ENCODE measurements at places on chromosomes 16 and 17.

- no peak for DNase-seq
Measured at GRCh38 chr16:71973001-71973400, 27.2 kb downstream of the PKD1L3 start.

DNA sequence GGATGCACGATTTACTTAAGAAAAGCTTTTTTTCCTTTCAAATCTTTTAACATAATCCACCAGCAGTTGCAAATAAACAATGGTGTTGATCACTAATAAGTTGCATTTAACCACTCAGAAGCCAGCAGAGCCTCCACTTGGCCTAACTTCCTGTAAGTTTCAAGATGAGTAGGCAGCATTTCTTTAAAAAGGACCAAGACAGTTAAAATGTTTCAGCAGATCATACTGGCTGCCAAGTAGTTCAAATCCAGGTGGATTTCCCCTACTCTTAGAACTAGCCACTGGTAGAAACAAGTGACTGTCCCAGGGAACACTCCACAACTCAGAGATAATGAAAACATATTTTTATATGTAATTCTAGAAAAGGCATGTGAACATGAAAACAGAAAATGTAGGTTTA is 17.0 kb upstream of the RFFL start:
- DNase-seq = no peak

GRCh38 chr16:57485916-57486857 is at the start of gene DOK4:
Gene DOK4 (minus strand): TSS chr16:57486493. CDS start chr16:57479507, 6,986 bp downstream.
- DNase-seq = peak; percentile 69

DNA sequence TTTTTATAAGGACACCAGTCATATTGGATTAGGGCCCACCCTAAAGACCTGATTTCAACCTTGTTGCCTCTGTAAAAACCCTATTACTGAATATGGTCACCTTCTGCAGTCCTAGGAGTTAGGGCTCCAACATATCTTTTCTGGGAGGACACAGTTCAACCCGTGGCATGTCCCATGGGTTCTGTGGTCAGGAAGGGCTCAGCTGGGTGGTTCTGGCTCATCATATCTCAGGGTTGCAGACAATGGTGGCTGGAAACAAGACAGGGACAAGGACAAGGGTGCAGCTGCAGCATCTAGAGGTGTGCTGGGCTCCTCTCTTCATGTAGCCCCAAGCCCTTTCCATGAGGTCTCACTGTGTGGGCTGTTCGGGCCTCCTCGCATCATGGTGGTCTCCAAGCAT is 63.1 kb upstream of the FOXF1 start:
- no peak for DNase-seq

DNA sequence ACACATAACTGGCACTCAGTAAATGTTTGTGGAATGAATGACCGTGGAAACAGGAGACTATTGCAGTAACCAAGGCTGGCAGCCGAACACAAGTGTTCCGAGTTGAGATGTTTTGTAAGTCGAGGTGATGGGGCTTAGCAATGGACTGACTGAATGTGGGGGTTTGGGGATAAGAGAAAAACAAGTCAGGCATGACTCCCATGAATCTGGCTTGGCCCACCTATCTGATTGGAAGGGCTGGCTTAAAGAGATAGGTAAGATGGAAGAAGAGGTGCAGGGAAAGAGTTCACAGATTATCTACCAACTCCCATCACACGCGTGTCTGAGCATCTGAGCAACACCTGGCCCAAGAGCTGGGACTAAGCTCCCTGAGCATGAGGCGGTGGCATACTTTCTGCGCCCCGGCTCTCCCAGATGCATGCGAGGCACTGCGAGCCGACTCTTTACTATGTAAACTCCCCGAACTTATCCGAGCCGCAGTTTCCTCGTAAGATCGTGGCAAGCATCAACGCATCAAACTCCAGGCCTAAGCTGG is 539 bp downstream of the IFT20 start:
- no peak for DNase-seq

DNA sequence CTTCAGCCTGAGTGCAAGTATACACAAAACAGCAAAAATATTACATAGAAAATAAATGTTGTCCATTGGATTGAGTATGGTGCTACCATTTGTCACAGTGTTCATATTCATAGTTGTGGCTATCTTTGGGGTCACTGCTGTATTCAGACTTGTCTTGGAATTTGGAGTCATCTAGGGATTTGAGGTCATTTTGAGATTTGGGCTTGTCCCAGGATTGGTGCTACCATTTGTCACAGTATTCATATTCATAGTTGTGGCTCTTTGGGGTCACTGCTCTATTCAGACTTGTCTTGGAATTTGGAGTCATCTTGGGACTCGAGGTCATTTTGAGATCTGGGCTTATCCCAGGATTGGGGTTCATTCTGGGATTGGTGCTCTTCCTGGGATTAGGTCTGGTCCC is 24.8 kb downstream of the OMG start:
- DNase-seq = no peak

DNA sequence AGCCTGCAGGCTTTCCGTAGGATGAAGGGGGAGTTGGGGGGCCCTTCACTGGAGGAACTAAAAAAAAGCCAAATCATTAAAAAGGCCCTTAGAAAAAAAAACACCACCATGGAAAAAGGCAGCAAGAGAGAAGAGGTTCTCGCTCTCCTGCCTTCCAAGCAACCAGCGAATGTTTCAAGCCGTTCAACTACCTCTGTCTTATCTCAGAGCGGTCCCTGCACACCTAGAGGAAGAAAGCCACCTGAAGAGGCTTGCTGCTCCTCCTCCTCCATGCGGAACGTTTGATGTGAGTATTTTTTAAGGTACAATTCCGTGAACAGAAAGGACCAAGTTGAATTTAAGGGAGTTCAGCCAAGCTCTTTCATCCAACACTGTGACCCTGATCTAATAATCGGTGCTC is 9.2 kb downstream of the NXN start:
- DNase-seq = no peak

DNA sequence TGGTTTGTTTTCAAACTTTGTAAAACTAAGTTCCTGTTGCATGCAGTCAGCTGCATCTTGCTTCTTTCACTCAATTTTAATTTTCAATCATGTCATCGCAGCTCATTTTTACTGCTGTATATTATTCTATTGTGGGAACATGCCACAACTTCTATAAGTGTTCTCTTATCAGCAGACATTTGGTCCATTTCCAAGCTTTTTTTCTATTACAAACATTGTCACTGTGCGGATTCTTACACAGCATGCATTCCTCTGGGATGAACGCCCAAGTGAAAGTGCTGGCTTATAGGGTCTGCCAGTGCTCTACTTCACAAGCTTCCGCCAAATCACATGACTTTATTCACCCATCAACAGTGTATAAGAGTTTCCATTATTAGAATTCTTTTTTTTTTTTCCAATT is 22.7 kb downstream of the GINS3 start:
- no peak for DNase-seq

DNA sequence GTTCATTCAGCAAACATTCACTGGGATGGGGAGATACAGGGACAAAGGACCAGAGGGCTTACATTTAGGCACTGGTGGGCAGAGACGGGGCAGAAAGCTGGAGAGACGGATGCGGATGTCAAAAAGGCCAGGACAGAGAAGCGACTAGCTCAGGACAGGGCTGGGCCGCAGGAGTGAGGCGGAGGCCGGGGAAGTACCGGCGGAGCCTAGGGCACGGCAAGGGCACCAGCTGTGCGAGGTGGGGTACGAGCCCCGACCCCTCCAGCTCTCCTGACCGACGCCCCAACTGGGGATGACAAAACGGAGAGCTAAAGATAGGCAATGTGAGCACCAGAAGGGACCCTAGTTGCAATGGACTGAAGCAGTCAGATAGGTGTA is 3.9 kb upstream of the SGCA start:
- no peak for DNase-seq

- DNase-seq = no peak
Measured at GRCh38 chr17:45680360-45680759, 103.8 kb upstream of the CRHR1 start.

- no peak for DNase-seq
Measured at GRCh38 chr17:42106009-42106408, 6.5 kb downstream of the DHX58 start.

GRCh38 chr16:84692451-84693214 is 7.2 kb upstream of the USP10 start:
- no peak for DNase-seq

DNA sequence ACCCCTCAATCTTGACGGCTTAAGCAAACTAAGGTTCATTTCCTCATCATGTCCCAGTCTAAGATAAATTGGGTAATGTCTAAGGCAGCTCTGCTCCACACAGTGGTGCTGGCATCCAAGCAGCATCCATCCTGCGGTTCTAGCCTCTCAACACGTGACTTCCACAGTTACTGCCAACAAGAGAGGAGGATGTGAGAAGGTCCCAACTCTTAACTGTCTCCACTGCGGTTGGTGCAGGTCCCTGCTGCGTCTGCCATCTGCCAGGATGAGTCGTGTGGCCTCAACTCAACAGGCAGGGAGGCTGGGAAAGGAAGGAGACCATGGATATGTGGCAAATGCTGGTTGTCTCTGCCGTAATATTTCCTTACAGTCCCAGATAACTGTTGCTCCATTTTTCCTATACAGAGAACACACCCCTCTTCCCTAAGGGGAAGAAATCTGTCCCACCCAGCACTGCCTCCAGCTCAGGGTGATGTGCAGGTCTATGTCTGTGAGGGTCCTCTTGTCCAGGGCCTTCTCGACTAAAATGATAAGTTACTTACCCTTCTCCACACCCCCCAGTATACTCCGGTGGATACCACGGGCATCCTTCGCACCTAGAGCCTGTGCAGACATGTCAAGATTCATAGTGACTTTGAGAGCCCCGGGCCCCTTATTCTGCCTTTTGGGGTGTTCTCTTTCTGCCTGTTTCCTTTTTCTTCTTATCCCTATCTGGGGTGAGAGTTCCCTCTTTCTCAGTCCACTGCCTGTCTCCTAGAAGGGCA is 64.7 kb downstream of the KCNJ18 start:
- DNase-seq = no peak

Data from hematopoietic multipotent progenitor cell treated with erythropoietin and hydrocortisone succinate and interleukin-3 and kit ligand, for 15 days (in vitro differentiated cells).